ENCODE measurements at places on chromosomes 1 and 21.
A peak's percentile ranks its signal among the peaks of the same experiment; 100 is the strongest.

DNA sequence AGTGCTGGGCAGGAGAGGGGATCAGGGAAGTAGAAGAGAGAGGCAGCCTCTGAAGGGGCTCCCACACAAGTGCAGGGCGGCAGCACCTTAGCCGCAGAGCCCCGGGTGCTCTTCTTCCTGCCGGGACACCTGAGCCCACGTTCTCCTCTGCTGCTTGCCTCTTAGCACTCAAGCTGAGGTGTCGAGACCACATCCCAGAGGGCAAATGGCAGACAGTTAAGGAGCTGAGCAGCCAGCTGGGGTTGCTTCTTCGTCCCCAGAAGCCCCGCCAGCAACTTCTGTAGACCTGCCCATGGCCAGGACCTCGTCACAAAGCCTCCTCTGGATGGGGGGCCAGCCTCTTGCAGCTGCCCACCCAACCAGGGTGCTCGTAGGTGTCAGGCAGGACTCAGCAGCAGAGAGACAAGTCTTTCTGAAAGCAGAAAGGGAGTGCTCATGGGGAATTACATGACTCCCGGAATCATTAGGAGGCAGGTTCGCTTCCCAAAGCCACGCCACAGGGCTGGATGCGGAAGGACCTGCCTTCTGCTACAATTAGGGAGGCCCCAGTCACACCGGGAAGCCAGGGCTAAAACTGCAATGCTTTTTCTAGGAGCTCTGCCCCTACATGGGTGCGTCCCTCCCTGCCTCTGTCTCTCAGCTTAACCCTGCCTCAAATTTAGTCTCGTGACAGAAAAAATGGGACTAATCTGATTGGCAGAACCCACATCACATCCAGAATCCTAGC is 141.4 kb upstream of the RAB4A start:
- peak; percentile 92 for DNase-seq

DNA sequence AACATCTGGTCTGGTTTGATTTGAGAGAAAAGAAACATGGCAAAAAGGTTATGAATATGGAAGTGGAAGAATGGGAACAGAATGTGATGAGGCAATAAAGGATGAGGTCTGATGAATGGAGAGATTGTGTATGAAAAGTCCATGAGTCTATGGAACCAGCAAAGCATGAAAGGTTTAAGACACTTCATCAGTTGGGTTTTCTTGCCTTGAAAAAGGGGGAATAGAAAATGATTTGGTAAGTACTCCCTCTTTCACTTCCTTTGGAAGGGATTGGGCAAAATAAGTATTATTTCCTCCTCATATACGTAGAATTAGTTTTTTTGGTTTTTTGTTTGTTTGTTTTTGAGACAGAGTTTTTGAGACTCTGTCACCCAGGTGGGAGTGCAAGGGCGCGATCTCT is 155.8 kb downstream of the TRIM33 start:
- no peak for DNase-seq

- no peak for DNase-seq
These were observed 139.5 kb downstream of the ZZZ3 start for GRCh38 chr1:77542813-77543420.

DNA sequence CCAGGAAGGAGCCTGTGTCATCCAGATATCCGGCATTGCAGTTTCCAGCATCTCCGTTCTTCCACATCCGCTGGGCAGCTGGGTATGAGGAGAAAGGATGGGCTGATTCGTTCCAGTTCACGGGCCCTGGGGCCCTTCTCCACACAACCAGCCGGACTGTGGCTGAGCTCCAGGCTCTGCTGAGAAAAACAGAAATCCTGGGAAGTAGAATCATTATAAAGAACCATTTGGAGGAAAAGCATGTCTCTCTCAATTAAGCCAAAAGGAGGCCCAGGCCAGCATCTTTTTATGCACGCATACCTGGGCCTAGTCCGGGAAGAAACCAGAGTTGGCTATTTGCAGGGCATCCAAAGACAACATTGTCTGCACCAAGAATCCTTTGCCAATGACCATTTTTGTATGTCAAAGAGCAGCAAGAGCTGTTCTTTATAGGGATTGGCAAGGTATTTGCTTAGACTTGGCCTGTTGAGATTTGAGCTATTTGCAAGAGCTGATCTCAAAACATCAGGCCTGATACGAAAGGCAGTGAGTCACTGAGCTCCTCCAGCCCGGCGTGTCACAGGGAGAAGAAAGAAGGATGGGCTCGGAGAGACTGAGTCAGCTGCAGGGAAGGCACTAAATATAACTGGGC is 84.9 kb upstream of the ARHGEF16 start:
- no peak for DNase-seq

DNA sequence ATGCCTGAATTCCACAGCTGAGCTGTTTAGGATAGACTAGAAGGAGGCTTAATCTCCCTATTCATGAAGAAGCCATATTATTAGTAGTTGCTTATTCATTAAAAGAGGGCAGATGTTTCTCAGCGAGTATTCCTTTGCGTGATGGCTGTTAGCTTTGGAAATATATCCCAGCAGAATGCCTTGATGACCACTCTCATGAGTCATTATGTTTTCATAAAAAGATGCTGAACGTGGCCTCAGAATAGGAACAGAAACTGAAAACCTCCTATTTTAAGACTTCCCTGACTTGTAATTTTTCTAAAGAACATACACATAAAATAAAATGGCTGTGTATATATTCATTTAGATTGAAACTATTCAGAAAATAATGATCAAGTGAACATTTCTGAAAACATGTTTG is 9.6 kb upstream of the PLA2G4A start:
- no peak for DNase-seq

GRCh38 chr1:225607355-225607754 is 45.6 kb downstream of the ENAH start:
- DNase-seq = no peak

- no peak for DNase-seq
These were observed 732.0 kb upstream of the ADGRL2 start for GRCh38 chr1:81068726-81069125.

DNA sequence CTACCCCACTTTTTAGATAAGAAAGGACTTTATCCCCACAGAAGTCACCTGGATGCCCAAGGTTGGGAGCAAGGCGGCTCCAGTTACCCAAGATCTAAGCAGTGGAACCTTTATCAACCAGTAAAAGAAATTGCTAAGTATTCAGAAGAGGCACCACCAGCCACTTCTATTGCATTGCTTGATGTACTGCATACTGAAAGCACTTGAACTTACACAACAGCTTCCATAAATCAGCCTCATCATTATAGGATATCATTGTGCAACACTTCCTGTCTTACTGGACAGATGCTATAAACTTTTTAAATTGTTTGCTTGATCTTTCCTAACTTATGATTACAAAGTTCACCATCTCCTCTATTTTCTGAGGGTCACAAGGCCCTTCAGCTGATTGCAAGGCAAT is 642.7 kb upstream of the CXADR start:
- no peak for DNase-seq

GRCh38 chr1:29912425-29912824 is 676.1 kb downstream of the PTPRU start:
- DNase-seq = peak; percentile 29

- DNase-seq = no peak
These were observed at the start of gene PDE9A for GRCh38 chr21:42653231-42654061. PDE9A (plus strand) TSS chr21:42653621; CDS start chr21:42653815, 194 bp downstream.

DNA sequence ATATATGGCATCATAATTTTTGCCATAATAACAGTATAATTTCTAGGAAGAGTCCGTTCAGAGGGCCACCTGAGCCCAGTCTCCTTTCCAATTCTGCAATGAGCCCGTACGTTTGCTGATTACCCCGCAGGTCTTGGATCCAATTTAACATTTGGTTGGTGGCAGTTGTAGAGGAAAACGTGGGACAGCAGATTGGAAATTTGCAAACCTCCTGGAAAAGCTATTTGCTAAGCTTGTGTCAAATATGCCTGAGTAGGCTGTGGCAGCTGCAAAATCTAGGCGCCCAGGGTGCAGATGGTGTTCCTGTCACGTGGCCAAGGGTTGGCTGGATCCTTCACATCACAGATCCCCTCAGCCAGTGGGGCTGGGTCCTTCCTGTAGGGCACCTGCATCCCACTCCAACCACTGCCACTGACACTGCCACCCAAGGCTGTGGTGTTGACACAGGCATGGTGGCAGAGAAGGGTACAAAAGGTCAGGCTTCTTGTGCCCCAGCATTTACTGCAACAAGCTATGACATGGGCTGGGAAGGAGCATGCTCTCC is 174.8 kb upstream of the SYT6 start:
- peak; percentile 85 for DNase-seq

GRCh38 chr1:972726-973458 is 6.6 kb downstream of the PLEKHN1 start:
- no peak for DNase-seq

GRCh38 chr1:233066087-233066486 is 115.7 kb downstream of the NTPCR start:
- DNase-seq = no peak

- DNase-seq = no peak
These were observed 2.4 kb upstream of the SH3D21 start for GRCh38 chr1:36303650-36304360.

GRCh38 chr1:75341537-75341936 is 207.3 kb downstream of the LHX8 start:
- DNase-seq = no peak

DNA sequence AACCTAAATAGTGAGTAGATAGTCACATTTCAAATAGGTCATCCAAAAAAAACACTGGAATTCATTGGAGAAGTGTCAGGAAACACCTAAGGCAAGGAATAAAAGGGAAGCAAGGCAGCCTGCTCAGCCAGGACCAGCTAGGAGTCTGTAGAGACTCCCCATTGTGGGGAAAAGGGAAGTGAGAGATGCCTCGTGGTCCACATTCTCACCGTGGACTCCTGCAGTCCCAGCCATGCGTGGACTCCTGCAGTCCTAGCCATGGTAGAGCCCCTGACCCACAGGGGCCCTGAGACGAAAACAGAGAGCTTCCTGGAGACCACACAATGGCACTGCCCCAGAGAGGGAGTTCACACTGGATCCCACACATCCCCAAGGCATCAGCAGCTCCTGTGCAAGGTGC is 97.5 kb downstream of the LRIG2 start:
- no peak for DNase-seq

GRCh38 chr1:234724516-234725176 is 114.7 kb upstream of the IRF2BP2 start:
- no peak for DNase-seq

GRCh38 chr1:147605591-147605990 is 64.3 kb downstream of the BCL9 start:
- DNase-seq = no peak

- no peak for DNase-seq
These were observed 2.0 kb downstream of the PRMT6 start for GRCh38 chr1:107058245-107059032.

GRCh38 chr1:111483876-111484275 is 10.1 kb downstream of the C1orf162 start:
- DNase-seq = no peak

DNA sequence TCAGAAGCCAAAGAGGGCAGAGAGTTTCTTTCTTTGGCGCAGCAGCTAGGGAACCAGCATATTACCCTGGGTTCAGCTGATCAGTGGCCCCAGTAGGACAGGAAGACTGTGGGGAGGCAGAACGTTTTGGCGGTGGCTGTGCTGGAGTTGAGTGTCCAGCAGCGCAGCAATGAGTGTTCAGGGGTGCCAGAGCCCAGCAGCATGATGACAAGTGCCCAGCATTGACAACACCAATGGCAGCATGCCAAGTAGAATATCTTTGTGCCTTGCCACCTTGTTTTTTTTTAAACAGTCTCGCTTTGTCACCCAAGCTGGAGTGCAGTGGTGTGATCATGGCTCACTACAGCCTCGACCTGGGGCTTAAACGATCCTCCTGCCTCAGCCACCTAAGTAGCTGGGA is 106.7 kb upstream of the CDC42BPA start:
- no peak for DNase-seq

- no peak for DNase-seq
These were observed 4.7 kb downstream of the ELF3 start for GRCh38 chr1:202014915-202015661.

DNA sequence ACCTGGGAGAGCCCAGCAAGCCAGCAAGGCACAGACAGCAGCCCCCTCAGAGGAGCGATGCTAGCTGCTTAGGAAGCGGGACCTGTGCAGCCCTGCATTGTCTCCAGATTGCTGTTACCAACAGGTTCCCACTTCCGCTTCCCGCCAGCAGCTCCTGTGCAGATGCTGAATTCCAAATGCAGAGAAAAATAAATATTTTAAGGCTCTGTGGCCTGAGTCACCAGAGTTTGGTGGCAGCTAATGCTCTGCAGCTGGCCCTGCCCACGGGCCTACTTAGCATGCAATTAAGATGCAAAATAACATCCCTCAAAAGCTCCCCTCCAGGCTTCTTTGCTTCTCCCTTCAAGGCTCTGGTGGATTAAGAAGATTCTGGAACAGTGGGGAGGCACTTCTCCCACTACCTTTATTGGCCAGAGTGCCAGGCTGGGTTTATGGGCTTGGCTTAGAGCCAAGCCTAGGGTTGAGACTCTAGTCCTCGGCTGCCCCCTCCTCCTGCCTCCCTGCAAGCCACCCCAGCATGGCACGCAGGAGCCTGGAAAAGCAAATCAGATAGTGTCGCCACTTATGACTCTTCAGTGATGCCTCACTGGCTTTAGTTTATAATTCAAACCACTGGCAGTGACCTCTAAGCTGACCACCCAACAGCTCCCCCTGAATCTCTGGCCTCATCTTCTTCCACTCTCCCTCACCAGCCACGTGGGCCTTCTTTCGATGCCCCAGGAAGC is 207.1 kb upstream of the ZC3H12A start:
- no peak for DNase-seq

DNA sequence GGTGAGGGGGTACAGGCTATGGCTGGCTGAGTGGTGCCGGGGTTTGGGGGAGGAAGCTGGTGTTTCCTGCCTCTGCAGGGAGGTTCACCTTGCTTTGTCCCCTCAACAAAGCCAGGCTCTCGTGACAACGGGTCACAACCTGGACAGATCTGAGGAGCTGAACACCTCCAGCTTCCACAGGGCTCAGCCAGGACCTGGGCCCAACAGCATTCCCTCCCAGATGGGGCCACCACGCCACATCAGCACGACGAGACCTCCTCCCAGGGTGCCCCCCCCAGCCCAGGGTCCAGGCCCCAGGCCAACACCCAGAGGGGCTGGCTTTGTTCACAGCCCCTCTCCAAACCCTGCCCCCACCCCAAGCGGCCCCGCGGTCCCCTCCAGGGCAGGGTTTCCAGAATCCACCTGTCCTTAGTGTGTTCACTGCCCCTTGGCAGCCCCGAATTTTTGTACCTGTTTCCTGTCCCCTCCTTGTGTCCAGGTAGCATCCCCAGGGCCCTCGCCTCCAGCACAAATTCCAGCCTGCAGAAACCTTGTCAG is 34.7 kb downstream of the UBE2G2 start:
- DNase-seq = no peak

All from Jurkat, Clone E6-1 (cell line).